LHCN-M2 (cell line): ENCODE measurements at places on chromosomes 2 and 18.

GRCh38 chr2:165015052-165015642 lies 59.8 kb upstream of the SLC38A11 start:
- peak; percentile 57 for DNase-seq

- no peak for DNase-seq
Measured at GRCh38 chr2:102790091-102790455, 28.2 kb downstream of the TMEM182 start.

DNA sequence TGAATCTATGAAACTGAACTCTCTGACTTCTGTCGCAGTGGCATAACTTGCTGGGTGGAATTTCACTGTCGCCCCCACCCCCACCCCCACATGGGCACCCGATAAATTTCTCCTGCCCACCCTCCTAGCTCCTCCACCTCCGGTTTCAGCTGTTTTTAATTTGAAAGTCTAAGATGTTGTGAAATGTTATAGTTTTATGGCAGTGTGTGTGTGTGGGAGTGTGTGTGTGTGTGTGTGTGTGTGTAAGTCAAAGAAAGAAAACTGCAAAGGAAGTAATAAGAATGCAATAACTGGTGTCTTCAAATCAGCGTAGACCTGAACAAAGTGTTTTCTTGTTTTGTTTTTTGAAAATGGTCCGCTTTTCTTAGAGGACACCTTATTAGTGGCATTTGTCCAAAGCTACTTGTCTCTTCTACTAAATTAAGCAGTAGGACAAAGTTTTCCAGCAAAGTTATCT lies 388 bp downstream of the DTNA start:
- DNase-seq = no peak

DNA sequence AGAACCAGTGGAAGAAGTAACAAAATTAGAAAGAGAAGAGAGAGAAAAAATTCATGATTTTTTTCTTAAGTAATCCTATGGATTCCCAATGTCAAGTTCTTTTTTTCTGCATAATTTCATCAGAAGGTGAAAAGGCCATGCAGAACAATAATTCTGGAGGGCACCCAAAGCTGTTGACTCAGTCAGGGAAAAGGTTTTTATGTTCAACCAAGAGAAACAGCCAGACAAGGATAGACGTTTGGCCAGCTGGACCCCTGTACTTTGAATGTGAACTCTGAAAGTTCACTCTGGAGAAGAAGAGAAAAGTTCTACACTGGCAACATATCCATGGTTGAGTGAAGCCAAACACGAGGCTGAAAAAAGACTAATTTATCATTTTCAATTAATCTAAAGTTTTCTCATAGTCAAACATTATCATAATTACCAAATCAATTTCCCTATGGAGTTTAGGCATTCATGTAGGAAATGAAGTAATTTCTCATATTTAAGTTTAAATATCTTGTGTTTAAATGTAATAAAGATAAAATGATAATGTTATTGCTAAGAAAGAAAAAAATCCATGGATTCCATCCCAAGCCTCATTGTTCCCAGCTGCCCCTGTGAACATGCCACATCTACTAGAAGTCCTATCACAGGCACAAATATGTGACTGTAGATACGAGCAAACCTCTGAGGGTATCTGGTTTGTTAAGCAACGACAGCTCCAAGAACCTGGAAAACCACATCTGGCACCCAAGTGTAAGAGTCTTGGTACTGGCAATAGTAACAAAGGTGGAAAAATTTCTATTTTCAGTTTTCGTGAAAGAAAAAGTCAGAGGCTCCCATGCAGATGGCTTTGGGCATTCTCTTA lies 742.7 kb upstream of the ACVR2A start:
- no peak for DNase-seq

DNA sequence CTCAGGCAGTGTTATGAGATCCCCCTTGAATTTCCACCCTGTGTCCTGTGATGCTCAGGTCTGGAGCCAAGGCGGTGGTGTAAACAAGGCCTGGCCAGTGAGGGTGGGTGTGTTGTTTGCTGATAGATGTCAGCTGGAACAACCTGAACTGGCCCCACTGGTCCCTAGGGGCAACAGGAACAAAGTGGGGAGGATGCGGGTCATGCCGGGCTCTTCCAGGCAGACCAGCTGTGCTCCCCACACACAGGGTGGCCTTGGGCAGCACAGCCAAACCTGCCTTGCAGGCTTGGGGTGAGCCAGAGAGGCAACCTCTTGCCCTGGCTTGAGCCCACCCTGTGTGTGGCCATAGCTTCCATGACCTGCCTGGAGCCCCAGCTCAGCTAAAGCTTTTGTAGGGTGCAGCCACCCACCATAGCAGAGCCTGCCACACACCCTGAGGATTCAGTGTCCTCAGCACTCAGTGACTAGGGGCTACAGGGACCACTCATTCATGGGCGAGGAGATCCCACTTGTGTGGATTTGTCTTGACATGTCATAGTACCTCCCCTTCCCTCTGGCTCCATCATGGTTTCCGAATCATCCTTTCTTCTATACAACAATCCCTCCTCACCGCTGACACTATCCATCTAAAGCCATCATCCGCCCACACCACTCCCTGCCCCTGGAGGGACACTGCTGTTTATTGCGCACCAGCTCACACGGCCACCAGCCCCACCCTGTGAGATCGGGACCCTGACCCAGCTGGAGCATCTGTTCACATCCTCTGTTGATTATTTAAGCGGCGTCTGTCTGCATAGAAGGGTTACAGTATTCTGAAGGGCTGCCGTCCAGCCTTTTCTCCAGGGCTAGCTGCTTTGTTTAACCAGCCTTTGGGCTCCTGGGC lies 268.8 kb downstream of the CYP26B1 start:
- no peak for DNase-seq

- peak; percentile 29 for DNase-seq
Measured at GRCh38 chr2:241853651-241854341, 4.9 kb downstream of the PDCD1 start.

DNA sequence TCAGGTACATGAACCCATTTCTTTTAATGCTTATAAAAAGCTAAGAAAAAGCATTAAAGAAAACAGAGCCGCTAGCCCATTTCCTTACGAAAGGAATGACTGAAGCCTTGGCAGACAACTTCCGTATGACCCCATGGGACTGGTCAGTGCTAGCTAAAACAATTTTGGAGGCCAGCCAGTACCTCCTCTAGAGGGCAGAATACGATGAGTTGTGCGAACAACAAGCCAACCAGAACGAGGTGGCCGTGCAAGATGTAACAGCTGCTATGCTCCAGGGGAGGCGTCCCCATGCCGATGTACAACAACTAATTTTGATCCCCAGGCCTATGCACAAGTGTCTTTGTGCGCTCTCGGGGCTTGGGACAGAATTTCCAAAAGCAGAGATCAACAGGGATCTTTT lies 16.7 kb downstream of the MAP3K2 start:
- peak; percentile 94 for DNase-seq

- DNase-seq = no peak
Measured at GRCh38 chr2:239590276-239590675, 189.5 kb upstream of the HDAC4 start.

GRCh38 chr2:18860179-18860578 lies 270.8 kb upstream of the NT5C1B start:
- peak; percentile 31 for DNase-seq

GRCh38 chr2:237091779-237092436 lies 6.2 kb downstream of the COPS8 start:
- DNase-seq = peak; percentile 92

GRCh38 chr18:75083761-75084160 lies 125.2 kb downstream of the PTGR3 start:
- DNase-seq = no peak

GRCh38 chr2:165587335-165587938 lies 117.9 kb downstream of the CSRNP3 start:
- DNase-seq = no peak

DNA sequence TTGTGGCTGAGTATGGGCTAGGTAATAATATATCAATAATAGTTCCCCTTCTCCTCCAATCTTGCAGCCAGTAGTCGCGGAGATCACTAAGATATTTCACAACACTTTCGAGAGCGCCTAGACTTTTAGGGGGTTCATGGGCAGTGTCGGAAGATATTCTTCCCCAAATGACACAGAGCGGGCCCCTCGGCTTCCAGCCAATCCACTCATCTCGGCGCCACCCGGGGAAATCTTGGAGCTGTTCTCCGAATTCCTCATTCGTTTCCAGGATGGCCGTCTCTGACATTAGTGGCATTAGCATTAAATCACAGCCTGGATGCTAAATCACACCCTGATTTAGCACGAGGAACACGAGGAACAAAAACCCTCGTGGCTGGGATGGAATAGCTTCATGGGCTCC lies 437.7 kb downstream of the ZNF516 start:
- DNase-seq = no peak

DNA sequence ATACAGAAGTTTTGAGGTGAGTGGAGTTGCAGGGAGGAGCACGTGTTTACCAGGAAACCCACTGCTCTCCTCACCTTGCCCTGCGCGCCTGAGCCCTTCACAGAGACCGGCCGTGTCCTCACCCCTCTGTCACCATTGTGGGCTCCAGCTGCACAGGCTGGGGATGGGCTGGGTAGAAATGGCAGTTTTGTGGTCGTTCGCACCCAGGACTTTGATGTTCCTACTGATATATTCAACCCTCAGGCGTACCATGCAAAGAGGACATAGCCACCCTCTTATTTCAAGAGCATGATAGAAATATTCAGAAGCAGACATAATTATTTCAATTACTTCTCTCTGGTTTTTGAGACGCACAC lies 78.2 kb downstream of the GBX2 start:
- no peak for DNase-seq

GRCh38 chr18:68429841-68430240 lies 285.1 kb downstream of the TMX3 start:
- DNase-seq = peak; percentile 78

- DNase-seq = no peak
Measured at GRCh38 chr2:186972281-186972970, 123.5 kb upstream of the ZSWIM2 start.

DNA sequence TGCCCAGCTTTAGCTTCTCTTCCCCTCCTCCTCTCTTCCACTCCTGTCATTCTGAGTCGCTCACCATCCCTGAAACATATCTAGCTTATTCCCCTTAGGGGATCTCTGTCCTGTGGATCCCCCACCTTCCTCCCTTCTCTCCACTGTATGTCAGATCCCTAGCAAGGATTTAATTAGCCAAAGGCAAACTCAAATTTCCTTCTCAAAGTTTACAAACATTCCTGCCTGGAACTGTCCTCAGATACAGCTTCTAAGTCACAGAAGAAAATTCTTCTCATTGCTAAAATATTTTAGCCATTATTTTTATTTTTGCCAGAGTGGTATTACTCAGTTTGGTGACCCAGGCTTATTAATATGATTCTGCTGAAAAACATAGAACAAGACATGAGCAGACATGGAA lies 315.3 kb downstream of the CYP26B1 start:
- no peak for DNase-seq

- DNase-seq = no peak
Measured at GRCh38 chr2:88016960-88017779, 823 bp upstream of the RNU2-63P start.

- DNase-seq = no peak
Measured at GRCh38 chr2:29218071-29218470, 102.9 kb downstream of the CLIP4 start.

- DNase-seq = peak; percentile 18
Measured at GRCh38 chr2:212958757-212959295, 192.6 kb downstream of the IKZF2 start.

DNA sequence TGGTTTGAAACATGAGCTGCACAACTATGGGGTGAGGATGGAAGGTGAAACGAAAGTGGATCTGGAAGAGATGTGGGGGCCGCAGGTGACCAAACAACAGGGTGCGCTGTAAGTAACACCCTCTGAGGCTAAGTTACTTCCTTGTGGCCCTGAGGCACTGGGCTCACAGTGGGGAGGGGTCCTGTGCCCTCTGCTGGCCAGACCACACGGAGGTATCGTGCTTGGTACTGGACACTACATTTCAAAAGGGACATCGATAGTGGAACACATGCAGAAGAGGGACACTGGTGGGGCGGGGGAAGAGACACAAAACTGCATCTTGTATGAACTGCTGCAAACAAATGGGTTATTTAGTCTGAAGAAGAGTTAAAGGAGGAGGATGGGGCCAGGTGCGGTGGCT lies 110.6 kb downstream of the CLIP4 start:
- DNase-seq = no peak

- DNase-seq = peak; percentile 72
Measured at GRCh38 chr2:164910101-164910899, 45.0 kb downstream of the SLC38A11 start.

DNA sequence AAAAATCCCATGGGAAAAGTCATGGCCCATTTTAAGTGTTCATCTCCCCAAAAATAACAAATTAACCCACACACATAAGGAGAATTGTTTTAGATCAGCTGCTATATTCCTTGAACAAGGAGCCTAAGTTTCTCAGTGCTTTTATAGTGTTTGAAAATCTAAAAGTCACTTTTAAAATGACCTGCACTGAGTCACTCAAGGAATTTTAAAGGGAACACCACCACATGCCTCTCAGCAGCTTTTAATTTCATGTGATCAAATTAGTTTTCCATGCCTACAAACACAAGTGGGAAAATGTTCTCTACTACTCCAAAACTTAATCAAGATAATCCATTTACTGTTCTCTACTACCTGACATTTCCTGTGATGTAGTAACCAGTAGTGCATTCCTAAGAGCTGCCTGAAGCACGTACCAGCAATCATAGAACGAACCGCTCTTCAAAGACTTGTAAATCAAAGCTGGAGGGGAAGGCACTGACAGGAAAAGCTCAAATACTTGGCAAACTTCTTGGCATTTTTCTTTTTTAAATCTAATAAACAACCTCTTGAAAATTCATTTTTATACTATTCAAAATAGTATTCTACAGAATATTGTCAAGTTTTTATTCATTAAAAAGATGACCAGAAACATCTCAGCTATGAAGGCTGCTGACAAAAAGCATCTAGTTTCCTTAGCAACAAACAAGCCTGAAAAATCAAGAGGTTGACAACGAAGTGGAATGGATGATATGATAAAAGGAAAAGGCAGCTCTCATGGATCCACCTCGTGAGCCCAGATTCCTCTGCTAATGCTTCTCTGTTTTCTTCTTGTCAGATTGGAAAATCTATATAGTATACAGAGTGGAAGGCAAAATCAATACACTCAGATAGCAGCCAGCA lies 37.2 kb downstream of the LRPPRC start:
- DNase-seq = no peak
